CD4-positive, alpha-beta T cell treated with Interleukin-15 for 4 hours (primary cell): ENCODE measurements at places on chromosomes 7 and 10.
A peak's percentile ranks its signal among the peaks of the same experiment; 100 is the strongest.

DNA sequence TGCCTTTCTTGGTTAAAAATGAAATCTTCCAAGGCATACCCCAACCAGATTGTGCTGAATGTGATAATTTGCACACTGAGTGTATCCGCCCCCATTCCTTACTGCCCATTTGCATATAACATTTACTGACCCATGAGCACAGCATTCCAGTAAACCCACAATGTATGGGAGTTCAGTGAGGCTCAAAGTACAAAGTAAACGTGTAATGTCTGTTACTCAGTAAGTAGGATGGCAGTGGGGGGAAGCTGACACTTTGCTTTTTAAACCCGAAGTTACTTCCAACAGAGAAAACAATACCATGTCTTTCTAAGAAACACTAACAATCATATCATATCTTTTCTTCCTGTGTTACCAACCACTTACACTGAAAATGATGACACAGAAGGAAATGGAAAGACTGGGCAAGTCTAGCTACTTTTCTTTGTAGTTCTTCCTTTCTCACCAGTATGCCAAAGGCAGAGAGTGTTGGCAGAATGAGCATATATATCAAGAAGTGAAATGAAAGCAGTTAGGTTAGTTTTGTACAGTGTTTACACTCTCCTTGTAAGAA lies 27.1 kb upstream of the SOSTDC1 start:
- no peak for DNase-seq

GRCh38 chr10:102112210-102112817 lies 7.9 kb downstream of the LDB1 start:
- DNase-seq, result no peak

GRCh38 chr10:80411267-80411668 lies 2.9 kb downstream of the PRXL2A start:
- DNase-seq, result no peak

DNA sequence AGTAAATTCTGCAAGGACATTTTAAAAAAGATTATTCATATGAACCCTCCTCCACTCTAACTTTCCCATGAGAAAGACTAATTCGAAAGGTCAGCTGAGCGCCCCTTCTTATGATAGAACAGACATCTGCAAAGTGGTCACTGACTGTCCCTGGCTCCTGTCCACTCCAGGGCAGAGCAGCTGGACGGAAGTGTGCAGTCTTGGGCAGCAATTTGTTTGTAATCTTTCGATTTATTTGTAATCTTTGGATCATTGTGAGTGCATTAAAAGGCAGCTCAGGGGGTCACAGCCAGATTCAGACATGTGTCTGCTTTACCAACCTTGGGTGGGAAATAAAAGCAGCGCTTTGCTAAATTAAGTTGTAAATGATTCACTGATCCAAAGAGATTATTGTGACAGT lies 158.8 kb upstream of the ADARB2 start:
- no peak for DNase-seq

DNA sequence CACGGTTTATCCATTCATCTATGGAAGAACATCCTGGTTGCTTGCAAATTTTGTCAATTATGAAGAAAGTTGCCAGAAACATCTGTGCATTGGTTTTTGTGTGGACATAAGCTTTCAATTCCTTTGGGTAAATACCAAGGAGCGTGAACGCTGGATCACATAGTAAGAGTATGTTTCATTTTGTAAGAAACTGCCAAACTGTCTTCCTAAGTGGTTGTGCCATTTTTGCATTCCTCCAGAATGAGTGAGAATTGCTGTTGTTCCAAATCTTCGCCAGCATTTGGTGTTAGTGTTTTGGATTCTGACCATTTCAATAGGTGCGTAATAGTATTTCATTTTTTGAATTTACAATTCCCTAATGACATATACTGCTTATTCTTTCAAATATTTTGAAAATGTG lies 155.3 kb upstream of the FRMD4A start:
- DNase-seq, result no peak

DNA sequence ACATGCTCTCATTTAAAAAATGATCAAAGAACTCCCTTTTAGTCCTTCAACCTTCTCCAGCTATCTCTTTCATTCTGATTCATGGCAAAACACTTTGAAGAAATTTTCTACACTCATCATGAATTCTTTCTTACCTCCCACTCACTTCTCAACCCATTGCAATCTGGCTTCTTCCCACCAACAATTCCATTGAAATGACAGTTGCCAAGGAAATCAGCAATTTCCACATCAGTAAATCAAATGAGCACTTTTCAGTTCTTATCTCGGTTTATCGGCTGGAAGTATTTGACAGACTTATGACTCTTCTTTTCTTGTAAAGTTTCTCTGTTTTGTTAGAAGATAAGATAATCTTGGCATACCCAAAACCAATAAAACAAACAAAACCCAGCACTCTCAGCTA lies 99.1 kb upstream of the CACNA2D1 start:
- no peak for DNase-seq

- no peak for DNase-seq
These were observed 40.9 kb downstream of the VTI1A start for GRCh38 chr10:112487964-112488363.

DNA sequence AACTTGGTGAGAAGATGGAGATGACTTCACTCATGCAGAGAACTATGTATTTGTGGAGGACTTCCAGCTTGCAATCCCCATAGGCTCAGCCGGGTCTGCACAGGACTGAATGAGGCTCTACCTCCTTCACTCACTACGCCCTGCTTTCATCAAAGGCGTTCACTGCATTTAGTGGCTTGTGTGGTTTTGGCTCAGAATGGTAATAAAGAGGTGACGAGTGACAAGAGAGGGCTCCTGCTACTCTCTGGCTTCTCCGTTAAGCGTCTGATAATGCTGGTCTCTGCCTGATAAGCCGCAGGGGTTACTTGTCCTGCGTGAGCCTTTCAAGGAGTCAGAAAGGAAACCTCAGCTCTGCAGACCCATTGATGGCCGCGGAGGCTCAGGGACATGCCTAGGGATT lies 343.4 kb downstream of the PRPF18 start:
- peak; percentile 20 for DNase-seq

GRCh38 chr10:26637521-26638275 lies 59.8 kb upstream of the PDSS1 start:
- no peak for DNase-seq

DNA sequence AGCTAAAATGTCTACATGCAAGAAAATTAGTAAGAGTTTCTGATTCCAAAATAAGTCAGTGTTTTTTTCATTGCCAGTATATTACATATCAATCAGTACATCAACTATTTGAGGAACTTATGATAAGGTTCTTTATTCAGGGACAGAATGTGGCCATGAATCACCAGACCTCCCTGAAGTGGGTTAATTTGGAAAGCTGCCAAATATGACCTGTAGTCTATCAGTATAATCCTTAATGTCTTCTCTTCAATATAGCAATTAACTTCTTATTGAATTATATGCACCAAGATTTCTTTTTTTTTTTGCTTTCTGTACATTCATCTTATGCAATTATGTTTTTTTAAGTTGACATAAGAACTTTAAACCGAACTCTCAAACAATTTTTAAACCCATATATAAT lies 714.5 kb upstream of the POT1 start:
- no peak for DNase-seq

DNA sequence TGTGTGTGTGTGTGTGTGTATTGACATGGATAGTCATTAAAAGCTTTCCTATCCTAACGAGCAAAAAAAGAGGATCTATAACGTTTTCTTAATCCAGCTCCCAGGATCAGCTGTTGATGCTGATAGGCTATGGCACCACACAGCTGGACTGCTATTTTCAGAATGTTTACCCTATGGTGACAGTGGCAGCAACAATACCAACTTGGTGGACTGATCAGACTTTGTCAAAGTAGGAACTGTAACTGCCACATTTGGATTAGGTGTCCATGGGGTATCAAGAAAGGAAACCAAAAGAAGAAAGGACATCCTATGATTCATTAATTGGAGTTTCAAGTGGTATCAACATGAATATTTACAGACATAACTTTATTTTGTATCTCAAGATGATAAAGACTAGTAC lies 2.7 kb upstream of the CLEC5A start:
- no peak for DNase-seq

DNA sequence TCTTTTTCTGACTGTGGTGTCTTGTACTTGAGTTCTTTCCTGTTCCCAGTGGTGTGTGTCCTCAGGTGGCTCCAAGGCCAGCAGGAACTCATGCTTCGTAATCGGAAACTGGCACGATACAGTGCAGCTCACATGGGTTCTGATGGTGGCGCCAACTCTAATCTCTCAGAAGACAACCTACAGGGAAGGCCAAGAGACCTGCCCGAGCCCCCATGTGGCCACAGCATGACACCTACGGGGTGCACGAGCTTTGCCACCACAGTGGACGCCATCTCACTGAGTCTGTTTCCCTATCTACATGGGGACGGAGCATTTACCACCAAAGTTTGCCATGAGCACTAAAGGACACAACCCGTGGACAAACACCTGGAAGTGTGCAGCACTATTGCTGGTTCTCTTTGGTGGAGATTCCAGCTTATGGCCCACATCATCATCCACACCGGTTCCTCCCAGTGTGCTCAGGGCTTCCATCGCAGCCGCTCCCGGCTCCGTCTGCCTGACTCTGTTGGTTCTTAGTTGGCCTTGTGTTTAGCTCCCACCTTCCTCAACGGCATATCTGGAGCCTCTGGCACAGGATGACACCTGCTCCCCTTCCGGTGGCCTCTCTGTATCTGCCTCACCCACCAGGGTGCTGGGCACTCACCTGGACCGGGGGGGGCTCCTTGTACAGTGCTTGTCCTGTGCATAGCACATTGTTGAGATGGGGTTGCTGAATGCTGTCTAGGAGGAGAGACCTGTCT lies 586.6 kb upstream of the MKI67 start:
- no peak for DNase-seq

DNA sequence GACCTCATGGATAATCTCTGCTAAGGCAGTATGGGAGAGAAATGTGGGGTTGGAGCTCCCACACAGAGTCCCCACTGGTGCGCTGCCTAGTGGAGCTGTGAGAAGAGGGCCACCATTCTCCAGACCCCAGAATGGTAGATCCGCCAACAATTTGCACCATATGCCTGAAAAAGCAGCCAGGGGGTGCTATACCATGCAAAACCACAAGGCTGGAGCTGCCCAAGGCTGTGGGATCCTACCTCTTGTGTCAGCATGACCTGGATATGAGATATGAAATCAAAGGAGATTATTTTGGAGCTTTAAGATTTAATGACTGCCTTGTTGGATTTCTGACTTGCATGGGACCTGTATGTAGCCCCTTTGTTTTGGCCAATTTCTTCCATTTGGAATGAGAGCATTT lies 27.0 kb upstream of the SAMD9L start:
- no peak for DNase-seq

- DNase-seq, result no peak
These were observed 1047.5 kb downstream of the GATA3 start for GRCh38 chr10:9102026-9102425.

DNA sequence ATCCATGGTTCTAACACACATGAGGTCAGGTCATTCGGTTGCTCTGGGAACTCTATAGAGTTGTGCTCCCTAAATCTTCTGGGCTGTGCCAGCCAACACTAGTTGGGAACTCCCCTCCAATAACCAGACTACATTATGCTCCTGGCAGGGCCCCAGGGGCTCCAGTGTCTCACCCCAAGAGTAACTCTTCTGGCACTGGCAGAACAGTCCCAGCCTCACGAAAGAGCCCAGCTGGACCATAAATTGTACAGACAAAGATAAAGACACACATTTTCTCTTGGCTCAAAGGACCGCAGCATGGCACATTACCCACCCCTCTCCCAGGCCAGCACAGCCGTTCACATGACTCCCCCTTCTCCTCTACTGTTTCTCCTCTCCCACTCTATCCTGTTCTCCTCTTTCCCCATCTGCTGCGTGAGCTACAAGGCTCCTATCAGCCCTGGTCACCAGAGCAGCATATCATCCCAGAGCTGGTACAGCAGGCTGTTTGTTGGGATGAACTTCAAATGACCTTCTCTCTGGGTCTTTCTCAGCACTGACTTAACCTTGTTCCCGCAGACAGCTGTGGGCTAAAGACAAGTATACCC lies 230.6 kb downstream of the PLXNA4 start:
- DNase-seq, result no peak

DNA sequence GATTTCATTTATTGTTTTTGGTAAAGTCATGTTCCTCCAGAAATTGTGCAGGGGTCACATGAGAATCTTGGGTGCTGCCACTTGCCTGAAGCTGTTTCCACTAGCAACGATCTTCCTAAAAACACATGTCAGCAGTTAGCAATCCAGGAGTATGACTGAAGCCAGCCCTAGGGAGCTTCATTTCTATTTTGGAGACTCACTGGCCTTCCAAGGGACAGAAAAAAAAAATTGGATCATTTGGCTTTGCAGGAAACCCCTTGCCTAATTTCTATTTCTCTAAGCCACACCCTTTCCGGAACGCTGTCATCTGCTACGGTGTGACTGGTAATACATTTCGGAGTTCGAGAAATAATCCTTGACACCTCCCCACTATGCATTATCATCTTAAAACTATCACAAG lies 204.7 kb downstream of the TAX1BP1 start:
- no peak for DNase-seq

GRCh38 chr10:96370584-96371157 lies 11.9 kb upstream of the OPALIN start:
- DNase-seq, result peak; percentile 56

GRCh38 chr7:80362010-80362618 lies 149.8 kb downstream of the GNAT3 start:
- DNase-seq, result no peak

DNA sequence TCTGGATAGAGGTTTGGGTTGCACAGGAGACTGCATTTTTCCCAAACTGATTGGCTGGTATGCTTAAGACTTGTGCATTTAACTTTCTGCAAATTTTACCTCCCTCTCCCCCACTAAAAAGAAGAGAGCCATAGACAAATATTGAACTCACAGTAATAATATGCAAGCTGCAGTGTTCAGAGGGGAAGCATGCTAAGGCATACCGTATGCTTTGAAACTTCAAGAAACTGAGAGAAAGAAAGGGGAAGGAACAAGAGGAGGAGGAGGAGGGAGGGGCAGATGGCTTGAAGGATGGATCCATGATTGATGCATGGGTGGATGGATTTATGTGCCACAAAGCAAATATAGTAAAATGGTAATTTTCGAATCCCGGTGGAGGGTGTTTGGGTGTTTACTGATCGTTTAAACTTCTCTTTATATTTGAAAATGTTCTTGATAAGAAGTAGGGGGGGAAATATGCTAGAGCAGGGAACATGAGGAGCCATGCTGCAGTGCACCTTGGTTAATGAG lies 7.8 kb upstream of the KLF6 start:
- DNase-seq, result no peak

- no peak for DNase-seq
These were observed 59.4 kb downstream of the CALCR start for GRCh38 chr7:93515144-93515543.
